ENCODE measurements at places on chromosomes 7 and 10.

GRCh38 chr7:148264933-148265557, 325.5 kb upstream of the C7orf33 start:
- no peak for DNase-seq

- DNase-seq: no peak
Observed at GRCh38 chr10:69665474-69666320, 35.6 kb downstream of the FAM241B start.

DNA sequence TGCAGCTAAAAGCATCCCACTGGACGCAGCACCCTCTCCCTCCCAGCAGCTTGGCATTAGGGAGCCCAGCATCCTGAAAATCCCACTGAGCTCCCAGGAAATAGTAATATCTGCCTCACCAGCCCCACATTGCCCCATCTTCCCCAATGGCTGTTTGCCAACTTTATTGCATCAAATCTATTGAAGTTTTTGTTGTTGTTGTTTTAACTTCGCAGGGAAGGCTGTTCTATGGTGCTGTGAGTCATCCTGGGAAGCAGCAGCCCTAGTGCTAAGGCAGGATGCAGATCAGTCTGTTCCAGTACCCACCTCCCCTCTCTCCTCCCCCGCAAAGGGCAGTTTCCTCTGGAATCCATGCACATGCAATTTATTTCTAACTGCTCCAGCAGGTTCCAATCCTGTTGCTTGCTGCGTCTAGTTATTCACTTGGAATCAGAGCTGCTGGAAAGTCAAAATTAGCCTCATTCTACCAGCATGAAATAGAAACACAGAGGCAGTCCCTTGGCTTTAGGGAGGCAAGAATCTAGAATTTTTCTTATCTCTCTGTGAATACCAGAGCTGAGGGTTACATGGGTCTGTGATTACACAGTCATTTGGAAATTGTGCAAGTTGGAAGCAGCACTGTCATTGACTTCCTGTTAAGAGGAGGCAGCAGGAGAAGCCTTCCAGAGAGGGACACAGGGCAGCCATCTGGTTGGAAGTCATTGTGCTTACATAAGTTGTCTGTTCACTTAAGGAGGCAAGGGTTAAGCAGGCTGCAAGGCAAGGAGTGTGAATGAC, 115.9 kb upstream of the CACUL1 start:
- no peak for DNase-seq

- DNase-seq: no peak
Observed at GRCh38 chr10:16724509-16724908, 92.7 kb downstream of the RSU1 start.

DNA sequence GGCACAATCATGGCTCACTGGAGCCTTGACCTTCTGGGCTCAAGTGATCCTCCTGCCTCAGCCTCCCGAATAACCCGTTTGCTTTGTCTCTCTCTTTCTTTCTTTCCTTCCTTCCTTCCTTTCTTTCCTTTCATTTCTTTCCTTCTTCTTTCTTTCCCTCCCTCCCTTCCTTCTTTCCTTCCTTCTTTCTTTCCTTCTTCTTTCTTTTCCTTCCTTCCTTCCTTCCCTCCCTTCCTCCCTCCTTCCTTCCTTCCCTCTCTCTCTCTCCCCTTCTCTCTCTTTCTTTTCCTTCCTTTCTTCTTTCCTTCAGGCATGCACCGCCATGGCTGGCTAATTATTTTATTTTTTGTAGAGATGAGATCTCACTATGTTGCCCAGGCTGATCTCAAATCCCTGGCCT, 57.9 kb upstream of the NPTX2 start:
- DNase-seq: no peak

DNA sequence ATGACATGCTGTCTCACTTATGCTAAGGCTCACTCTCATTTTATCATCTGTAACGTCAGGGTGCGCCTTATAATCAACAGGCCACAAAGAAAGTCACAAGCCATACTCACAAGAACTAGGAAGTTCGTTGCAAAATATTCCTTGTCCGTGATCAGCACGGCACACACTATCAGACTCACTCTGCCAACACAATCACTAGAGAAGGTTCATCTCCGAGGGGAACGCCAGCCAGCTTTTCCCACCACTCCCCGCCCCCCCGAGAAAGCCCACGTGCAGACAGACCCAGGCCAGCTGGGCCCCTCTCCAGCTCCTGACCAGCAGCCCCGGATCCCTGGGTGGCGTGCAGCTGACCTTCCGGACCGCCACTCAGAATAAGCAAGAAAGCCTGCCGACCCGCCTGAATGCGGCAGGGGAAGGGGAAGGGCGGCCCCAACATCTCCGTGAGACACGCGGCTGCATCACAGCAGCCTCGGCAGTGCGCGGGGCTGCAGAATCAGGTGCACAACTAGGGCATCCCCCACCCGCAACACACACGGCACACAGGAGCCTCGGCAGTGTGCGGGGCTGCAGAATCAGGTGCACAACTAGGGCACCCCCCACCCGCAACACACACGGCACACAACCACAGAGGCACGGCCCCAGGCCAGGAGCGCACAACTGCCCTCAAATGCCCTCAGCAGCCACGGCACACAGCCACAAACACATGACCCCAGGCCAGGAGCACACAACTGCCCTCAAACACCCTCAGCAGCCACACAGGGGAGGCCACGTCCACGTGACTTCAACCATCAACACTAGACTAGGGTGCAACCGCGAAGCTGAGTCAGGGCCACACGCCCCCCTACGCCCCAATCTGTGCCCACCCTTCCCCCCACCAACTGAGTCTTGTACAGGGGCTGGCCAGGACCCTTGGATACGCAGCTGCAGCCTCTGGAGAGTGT, 2.5 kb upstream of the GPR146 start:
- no peak for DNase-seq

DNA sequence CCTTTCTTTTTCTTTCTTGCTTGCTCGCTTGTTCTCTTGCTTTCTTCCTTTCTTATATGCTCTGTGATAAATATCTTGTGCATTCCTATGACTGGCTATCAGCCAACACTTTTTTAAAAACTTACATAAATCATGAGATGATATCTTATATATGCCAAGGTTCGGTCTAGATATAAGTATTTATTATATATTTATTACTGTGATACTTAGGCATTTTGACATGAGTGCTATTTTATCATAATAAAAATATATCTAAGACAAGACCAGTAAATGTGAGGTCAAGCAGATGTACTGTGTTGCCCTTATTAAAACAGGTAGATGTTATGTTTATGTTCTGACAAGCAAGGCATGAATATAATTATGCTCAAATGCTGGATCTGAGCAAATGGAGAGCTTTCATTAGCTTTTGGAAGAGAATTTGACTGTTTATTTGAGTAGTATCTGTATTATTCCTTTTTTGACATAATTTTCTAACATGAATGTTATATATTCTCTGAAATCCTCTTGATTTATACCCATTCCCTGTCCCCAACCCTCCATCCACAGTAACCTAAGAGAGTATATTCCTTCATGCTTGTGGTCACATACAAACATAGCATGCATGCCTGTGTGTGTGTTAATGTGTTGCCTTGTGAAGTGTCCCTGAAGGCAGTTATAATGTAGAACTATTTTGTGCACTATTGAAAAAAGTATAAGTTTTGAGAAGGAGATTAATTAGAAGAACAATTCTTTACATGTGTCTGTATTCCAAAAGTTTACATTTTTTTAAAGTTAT, 158.0 kb downstream of the HDAC9 start:
- DNase-seq: no peak

DNA sequence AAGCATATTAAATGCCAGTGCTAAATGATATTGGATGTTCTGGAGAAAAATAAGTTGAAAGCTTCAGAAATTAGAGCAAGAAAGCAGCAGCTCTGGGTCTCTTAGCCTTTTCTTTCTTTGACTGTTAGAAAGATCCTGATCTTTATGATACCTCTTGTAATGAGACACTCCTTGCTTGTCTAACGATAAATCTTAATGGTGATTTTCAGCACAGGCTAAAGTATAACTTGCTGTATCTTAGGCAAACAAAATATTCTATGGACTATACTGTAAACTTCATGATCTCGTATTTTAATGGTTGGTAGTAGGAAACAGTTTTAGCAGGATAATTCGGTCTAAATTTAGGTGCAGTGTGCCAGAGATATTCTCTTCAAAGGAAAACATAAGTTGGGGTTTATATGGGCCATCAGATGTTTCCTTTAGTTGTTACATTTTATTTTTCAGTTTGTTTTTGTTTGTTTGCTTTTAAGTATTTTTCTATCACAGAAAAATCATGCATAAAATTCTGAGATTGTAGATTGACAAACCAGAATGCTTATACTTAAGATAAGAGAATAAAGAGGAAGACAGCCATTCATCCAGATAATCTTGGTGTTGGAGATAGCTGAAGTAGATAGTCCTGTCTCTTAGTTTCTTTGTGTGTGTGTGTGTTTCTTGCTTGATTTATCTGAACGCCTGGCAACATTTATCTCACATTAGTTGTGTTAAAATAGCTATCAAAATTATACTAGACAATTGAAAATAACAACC, 4.7 kb downstream of the CASD1 start:
- no peak for DNase-seq

DNA sequence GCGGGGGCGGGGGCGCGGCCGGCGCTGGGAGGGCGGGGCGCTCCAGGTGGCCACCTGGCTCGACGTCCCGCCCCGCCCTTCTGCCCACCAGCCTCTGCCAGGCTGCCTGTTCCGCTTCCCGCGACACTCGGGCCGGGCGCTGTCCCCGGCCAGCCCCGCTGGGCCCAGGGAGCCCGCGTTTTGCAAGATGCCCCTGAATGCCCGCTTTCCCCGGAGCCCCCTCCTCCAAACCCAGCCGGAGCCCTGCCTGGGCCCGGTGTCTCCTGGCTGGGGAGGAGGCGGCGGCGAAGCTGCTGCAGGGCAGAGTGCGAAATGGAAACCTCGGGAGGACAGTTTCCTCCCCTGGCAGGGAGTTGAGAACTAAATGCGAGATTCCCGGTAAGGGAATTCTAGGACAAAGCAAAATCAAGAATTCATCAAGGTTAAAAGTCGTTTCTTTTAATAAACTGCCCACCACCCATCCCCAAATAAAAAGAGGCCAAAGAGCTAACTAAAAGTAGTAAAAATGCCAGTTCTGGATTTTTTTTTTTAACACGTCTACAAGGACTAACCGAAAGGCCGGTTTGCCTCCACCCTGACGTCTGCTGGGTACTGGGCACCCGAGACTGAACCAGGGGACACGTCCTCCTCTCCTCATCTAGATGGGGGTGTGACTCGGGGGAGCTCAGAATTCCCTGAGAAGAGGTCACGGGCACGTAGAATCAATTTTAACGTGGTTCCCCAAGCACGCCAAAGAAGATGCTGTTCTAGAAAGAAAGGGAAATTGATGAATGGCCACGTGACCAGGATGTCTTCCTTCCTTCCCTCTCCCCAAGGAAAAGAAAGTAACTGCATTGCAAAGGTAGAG, 200.4 kb upstream of the NFE2L3 start:
- DNase-seq: no peak

Data from activated T-cell treated with anti-CD3 and anti-CD28 coated beads for 24 hours (primary cell).